ENCODE measurements at places on chromosomes 5 and 9.

DNA sequence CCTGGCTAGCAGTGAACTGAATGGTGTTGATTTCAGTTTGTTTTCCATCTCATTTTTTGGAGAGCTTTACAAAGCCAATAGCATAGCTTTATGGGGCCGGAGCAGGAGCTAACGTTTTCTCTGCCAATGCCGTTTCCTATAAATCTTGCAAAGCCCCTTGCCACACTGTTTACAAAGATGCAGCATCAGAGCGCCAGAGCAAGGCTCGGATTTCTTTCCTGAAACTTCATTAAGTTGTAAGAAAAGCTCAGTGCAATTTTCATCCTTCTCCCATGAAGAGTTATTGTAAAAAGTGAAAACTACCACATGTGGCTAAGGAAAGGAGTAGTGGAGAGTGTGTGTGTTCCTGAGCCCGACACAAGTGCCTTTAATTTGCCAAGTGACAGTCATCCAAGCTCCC, 178.2 kb upstream of the GDNF start:
- no peak for DNase-seq

DNA sequence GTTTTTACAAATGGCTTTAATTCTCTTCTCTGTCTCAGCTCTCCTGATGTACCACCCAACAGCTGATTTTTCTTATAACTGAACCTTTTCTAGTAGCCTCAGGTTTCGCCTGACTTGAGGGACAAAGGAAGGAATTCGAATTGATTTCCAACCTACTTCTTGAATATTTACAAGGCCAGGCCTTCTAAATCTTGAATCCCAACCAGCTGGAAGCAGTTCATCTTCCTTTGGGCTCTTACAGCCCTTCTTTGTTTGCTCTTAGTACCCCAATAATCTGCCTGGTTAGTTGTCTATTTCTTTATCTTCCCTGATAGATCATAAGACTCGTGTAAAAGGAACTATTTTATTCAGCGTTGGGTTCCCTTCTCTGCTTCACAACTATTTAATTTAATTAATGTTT, 95.9 kb downstream of the NLN start:
- DNase-seq = no peak

DNA sequence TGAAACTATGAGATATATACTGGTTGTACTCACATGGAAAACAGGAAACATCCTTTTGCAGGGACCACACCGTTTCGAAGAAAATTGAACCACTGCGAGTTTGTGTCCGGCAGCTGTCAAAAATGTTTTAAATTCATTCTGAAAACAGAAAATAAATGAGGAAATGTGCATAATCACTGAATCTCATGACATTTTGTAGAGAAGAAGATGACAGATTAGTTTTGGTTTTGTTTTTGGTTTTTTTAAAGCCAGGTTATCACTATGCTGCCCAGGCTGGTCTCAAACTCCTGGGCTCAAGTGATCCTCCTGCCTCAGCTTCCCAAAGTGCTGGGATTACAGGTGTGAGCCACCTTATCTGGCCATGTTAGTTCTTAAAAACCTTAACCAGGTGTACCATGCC, 3.5 kb downstream of the TXNDC8 start:
- no peak for DNase-seq

GRCh38 chr9:116812231-116813030, 125.3 kb downstream of the TRIM32 start:
- no peak for DNase-seq

DNA sequence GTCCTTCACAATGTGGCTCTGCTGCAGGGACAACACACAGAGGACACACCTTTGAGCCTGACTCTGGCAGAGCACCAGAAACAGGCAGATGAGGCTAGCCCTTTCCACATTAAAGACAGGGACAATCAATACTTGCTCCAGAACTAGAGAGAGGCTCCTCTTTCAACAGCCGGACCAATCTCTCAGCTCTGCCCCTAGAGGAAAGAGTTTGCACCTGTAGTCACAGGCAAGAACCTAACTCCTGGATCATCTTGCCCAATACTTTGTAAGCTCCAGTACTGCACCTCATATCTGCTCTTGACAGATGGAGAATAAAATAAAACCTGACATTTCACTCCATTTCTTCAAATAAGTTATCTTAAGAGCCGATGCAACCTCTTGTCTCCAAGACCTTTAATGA, 52.1 kb downstream of the EPB41L4A start:
- no peak for DNase-seq

DNA sequence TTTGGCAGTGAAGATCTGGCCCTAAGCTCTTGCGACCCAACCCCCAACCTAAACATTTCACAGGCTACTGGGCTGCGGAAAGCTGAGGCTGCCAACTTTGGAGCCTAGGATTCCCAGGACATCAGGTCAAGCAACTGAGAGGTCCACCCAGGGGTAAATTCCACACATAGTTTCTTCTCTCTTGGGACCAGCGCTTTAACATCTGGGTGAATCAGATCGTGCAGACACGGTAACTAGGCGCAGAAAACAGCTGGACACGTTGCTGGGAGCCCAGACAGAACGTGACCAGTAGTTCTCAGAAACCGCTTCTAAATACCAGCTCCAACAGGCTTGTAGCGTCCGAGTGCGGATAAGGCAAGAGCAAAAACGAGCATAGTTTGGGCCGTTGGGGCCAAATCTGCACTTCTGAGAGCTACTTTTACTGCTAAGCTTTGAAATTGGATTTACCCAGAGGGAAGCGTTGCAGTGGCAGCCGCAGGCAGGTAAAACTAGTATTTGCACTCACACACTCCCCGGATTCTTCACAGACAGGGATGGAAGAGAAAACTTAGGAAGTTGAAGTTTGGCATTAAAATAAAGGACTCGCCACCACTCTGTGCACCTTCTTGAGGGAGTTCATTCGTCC, 11.8 kb downstream of the ITGA1 start:
- no peak for DNase-seq

GRCh38 chr9:130860458-130861316, 25.6 kb downstream of the ABL1 start:
- DNase-seq = no peak

GRCh38 chr5:78889369-78890140, 95.6 kb downstream of the ARSB start:
- no peak for DNase-seq

DNA sequence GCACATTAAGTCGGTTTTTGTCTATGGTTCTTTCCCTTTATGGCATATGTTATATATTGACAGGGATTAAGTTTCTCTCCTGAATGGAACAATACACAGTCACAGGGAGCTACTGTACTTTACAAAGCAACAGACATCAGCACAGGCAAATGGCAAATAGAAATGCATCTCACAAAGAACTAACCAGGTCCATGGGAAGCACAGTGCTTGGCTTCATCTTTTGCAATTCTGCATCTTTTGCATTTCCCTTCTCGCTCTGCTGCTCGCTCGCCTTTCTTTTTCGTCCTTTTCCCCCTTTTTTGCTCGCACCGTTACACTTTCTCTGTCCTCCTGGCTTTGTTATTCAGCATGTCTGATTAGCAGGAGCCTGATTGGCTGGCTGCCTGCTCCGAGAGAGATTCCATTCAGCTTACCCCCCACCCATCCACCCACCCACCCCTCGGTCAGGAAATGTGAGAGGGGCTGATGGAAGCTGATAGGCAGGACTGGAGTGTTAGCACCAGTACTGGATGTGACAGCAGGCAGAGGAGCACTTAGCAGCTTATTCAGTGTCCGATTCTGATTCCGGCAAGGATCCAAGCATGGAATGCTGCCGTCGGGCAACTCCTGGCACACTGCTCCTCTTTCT, at the start of gene ADAMTSL1:
ADAMTSL1 (plus strand) TSS at position 502 of the 628 bp plus-strand sequence; CDS start at position 582, 80 bp downstream.
- DNase-seq = no peak

DNA sequence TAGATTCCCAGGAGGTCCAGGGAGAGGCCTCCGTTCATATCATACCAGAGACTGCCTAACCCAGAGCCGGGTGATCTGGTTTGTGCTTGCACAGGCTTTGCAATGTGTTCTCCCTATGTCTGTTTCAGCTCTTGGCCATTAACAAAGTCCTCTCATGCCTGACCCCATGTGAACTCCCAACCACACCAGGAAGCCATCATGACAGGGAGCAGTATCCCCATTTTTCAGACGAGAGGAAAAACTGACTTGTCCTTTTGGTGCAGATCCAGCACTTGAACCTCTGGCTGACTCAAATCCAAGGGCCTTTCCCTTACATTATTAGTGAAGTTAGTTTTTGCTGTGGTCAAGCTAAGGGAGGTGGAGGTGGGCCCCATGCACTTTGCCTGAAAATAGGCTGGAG, 58.4 kb downstream of the TEX10 start:
- DNase-seq = no peak

DNA sequence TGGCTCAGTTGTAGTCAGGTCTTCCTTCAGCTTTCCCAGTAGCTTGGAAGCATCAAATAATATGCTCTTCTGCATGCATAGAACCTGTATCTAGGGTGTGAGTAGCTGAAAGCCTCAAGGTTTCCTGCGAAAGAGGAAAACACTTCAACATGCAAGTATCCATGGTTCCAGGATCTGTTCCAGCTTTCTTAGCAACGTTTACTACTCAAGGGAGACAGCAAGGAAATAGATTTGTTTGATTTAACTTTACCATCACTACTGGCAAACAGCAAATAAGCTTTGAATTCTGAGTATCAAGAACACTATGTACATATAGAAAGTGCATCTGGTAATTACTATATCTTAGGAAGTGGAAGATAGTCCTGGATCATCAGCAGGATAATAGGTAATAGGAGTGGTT, 341.0 kb downstream of the PRR16 start:
- no peak for DNase-seq

- no peak for DNase-seq
Observed at GRCh38 chr5:158920736-158921135, 179.0 kb downstream of the EBF1 start.

DNA sequence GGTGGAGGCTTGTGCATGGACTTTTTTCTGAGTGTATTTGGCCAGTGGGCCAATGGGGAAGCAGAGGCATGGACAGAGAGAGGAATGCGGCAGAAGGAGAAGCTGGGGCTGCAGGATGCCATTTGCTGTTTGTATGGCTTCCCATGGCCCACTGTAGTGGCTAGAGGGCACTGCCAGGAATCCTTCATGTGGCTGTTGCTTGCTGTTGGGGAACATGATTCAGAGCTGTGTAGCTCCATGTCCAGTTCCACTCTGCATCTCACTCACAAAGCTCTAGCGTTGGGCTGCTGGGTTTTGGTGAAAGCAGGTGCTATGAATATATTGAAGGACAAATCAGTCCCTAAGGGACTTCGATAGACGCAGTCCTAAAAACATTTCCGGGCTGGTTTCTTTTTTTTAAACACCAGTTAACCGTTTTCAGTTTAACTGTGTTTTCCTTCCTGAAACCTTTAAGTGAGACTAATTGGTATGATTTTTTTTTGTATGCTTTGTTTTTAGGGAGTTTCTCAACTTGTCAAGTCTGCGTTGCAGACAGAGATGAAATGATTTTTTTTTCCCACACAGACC, 51.3 kb downstream of the SLC22A5 start:
- DNase-seq = peak; percentile 61

GRCh38 chr9:6243746-6244145, 28.1 kb downstream of the IL33 start:
- DNase-seq = no peak

- no peak for DNase-seq
Observed at GRCh38 chr9:110926828-110927487, 111.3 kb downstream of the LPAR1 start.

GRCh38 chr5:96538808-96539250, 105.8 kb upstream of the PCSK1 start:
- peak; percentile 15 for DNase-seq

DNA sequence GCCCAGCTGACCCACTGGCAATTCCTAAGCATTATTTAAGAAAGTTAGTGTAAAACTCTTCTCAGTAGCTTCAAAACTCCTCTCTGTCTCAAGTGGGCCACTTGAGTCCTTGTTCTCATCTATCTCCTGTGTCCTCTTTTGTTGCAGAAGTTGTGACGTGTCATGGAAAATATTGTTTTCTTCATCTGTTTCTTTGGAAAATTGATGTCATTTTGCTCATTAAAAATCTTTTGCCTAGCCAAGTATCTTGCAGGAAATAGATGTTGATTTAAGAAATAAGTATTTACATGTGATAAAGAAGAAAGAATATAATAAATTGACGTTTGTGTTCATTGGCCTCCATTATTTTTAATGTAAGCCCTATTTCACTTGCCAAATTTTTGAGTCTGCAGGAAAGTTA, 1158.4 kb upstream of the SEMA6A start:
- no peak for DNase-seq

DNA sequence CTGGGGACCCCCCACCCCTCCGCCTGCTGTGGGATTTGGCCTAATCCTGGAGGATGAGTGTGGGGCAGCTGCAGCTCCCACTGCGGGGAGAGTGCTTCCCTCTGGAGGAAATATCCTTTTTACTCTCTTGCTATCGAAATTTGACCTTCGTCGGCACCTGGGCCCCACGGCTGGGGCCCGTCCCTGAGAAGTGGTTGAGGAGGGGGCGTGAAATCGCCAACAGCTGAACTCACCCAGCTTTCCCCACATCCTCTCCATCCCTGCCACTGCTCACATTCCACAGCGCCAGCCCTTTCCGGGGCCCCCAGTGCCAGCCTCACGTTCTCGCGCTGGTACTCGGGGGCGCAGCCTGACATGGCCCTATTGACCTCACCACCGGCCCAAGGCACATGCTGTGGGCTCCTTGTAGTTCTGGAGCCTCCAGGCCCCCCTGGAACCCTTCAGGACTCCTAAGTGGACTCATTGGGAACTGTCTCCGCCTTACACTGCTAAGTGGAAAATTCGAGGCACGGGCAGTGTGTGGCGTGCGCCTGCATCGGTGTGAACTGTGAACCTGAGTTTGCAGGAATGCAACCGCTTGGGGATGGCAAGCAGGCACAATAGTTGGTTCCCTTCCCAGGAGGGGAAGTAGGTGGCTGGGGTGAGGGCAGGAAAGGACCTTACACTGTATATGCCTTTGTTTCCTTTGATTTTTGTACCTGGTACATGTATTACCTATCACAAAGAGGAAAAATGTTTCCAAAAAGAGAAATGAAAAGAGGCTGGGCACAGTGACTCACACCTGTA, 19.2 kb downstream of the FGFR4 start:
- no peak for DNase-seq

DNA sequence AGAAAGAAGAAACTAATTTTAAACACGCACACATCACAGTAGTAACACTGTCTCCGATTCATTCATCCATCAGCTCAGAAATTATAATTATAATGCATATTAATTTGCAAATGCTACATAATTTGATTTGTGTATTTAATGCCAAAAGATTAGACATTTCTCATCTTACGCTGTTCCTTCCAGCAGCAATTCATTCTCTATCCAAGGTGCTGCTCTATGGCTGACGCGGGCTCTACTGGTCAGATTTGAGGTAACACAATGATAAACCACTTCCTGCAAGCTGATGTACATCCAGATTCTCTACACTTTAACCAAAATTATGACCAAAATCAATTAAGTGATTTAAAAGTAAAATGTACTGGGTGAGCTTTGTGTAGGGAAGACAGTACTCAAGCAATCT, 77.9 kb upstream of the ICE1 start:
- DNase-seq = no peak

GRCh38 chr9:108621991-108622855, 233.6 kb downstream of the ACTL7B start:
- DNase-seq = no peak

GRCh38 chr9:93194641-93195040, 10.7 kb downstream of the WNK2 start:
- DNase-seq = no peak

GRCh38 chr5:20248118-20248517, 260.1 kb upstream of the CDH18 start:
- no peak for DNase-seq
